ENCODE measurements at places on chromosomes 5 and 9.

DNA sequence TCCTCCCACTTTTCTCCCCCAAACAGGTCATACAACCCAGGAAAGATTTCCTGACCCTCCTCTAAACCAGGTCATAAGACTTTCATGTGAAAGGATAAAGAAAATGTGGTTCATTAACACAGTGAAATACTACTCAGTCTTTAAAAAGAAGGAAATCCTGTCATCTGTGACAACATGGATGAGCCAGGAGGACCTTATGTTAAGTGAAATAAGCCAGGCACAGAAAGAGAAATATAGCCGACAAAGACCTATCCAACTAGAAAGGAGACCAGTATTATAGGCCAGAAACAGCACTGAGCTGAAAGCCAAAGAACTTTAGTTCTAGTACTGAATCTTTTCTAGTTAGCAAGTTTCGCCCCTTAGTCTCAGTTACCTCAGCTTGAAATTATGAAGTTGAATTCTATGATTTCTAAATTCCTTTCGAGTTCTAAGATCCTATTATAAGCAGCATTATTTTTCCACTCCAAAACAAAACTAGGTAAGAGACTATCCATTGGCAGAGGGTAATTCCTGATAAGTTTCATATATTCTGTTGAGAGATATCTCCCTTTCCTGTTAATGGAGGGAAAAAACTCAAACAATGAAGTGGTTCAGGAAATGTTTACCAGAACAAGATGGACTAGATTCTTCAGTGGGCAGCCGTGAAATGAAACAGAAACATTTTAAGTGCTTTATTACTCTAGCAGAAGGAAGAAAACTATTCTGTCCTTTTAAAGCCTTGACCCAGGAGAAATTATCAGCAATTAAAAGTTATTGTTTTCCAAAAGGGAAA is 42.5 kb downstream of the GNA14 start:
- DNase-seq, result no peak

- DNase-seq, result no peak
Measured at GRCh38 chr5:98975682-98976407, 47.0 kb upstream of the CHD1 start.

DNA sequence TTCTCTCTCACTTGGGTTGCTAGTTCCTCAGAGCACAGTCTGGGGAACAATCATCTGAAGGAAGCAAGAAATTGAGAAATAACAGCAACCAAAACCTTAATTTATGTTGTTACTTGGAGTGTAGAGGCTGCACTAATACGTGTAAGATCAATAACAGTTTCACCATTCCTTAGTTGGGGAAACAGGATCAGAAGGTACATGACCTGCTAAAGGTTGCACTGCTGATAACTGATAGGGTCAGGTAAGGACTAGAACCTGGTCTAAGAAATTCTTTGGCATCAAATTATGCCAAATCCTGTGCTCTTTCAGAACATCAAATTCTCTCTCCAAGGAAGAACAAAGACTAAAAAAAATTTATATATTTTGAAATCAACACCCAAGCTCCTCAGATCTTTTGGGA is 278.6 kb upstream of the C9orf72 start:
- no peak for DNase-seq

DNA sequence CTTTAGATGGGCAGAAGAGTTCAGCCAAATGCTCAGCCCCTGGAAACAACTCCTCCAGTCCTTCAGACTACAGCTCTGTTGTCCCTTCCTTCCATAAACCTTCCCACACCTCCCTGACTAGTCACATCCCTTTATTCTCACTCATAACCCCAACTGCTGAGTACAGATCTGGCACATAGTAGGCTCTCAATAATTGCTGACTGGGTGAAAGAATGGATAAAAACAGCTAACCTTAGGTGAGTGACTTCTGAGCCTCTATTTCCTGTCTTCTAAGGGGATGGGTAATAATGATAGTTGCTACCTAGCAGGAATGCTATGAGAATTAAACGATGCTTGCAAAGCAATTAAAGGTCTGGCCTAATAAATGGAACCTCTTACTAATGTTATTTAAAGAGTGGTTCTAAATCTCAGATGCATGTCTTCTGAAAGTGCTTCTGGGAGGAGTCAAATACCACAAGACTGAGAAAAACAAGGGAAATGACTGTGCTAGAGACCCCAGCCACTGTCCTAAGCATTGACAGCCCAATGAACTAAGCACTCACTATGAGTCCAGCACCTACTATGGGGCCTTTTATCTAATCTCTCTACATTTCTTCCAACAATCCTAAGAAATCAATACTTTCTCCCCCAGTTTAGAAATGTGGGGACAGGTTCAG is 2.5 kb upstream of the NR6A1 start:
- no peak for DNase-seq

DNA sequence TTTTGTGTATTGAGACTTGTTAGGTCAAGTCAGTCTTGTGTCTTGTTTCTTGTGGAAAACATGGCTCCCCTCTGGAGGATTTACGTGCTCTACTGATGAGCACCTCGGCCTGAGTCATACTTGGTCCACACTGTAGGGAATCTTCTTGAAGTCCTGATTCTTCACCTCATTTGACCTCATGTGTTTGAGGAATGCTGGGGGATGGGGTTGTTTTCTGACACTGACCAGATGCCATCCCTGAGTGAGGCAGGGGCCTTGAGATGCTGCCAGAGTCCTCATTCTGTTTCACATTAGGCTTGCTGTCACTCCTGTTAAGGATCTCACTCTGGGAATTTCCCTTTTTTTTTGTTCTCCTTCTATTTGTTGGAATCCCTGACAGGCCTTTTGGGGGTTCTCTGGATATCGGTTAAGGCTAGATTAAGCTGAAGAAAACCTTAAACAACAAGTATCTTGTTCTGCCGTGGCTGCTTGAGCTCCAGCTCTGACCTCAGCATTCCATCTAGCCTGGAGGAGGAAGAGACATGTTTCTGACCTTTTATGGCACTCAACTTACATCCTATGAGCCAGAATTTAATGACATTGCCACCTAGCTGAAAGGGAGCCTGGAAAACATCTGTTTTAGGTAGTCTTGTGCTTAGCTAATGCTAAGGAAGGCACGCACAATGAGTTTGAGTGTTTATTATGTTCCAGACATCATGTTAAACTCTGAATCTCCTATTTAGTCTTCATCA is 20.6 kb downstream of the TCOF1 start:
- DNase-seq, result no peak

All from spinal cord (tissue), 10 donors.